Cerebellum (tissue), 4 donors: ENCODE measurements at places on chromosomes 5 and 9.

GRCh38 chr9:25284365-25284764, 393.9 kb downstream of the TUSC1 start:
- no peak for DNase-seq

- DNase-seq, result no peak
Measured at GRCh38 chr9:110997847-110998246, 40.4 kb downstream of the LPAR1 start.

- no peak for DNase-seq
Measured at GRCh38 chr9:35627575-35627974, 9.4 kb upstream of the CD72 start.

DNA sequence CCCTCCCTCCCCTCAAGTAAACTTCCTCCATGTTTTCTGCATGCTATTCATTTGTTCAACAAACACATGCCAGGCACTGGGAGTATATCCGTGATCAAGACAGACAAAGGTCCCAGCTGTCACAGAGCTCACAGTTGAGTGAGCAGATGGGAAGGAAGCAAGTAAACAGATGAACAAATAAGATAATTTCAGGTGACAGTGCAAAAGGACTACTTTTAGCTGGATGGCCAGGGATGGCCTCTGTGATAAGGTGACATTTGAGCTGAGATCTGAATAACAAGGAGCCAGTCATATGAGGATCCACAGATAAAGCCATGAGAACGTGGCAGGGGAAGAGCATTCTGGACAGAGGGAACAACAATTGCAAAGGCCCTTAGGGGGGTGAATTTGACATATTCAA, 121.7 kb upstream of the RAD23B start:
- no peak for DNase-seq

- no peak for DNase-seq
Measured at GRCh38 chr5:5560016-5560415, 137.5 kb downstream of the ICE1 start.

DNA sequence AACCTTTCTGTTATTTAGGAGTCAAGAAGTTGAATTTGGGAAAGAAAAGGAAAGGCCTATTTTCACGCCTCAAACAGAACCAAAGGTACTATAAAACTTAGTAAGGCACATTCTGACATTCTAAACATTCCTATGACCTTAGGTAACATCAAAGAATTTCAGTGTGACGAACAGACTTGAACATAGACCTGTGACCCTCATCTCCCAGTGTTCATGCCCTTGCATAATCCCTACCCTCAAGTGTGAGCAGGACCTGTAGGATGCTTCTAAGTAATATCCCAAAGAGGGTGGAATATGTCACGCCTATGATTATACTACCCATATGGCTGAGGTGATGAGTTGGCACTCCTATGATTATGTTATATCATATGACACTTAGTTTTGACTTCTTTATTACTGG, 540.9 kb downstream of the KIF4B start:
- DNase-seq, result no peak

DNA sequence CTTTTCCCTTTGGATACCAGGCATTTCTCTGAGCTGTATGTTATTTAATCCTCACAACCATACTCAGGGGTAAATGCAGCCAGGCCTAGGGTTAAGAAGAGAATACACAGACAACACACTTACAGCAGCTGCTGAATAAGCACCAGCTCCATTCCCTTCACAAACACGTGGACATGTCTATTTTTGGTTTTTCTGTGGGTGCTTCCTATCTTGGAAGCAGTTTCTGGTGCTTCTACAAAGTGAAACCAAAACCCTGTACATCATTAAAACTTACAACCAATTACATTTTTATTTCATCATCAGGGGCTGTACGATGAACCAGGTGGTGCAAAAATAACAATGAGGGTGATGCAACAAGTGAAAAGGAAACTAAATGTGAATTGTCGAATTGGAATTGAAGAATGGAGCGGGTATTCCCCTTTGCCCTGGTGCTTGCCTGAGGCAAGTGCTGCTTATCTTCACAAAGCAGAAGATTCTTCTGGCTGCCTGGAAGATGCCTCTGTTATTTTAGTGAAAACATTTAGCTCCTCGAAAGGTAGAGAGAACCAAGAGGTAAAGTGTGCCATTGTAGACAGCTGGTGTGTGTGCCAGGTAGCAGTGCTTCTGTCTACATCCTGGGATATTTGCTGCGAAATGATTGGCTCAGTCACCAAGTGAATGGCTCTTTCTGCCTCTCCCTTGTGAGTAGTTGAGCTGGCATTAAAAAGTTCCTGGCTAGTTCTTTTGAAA, 18.6 kb upstream of the IFNB1 start:
- no peak for DNase-seq

GRCh38 chr5:133391354-133392136, 220.8 kb downstream of the FSTL4 start:
- no peak for DNase-seq

- no peak for DNase-seq
Measured at GRCh38 chr9:19527663-19528062, 118.9 kb downstream of the ACER2 start.

GRCh38 chr5:165457859-165458481, 1952.6 kb downstream of the MAT2B start:
- no peak for DNase-seq

GRCh38 chr5:1021136-1021968, 12.8 kb downstream of the NKD2 start:
- no peak for DNase-seq

GRCh38 chr5:33195431-33196165, 245.2 kb upstream of the TARS1 start:
- no peak for DNase-seq

GRCh38 chr9:90099262-90099963, 494.6 kb downstream of the GADD45G start:
- DNase-seq, result no peak

DNA sequence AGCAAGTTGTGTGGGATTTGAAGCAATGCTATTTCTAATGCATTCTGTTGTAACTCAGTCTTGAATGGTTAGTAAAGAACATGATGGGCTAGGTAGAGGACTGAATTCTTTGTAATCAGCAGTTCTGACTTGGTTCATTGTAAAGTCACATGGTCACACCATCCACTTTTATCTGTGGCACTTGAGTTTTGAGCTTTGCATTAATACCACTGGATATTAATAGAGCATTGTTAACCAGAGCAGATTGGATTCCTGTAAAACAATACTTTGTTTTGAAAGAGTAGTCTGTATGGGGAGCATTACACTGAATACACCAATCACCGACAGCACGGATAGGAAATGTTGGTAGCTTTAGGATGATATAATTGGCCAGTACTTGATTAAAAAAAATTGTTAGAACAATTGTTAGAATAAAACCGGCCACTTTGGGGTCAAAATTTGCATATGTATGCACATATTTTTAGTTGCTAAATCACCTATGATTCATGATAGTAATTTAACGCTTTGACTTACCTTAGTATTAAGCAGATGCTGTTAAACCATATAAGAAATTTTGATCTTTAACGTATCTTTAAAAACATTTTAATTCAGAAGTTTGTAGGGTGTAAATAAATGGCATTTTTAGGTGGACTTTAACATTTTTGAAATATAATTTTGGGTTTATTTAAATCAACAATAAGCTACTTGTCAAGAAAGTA, 17.4 kb downstream of the SLC12A2 start:
- DNase-seq, result no peak

DNA sequence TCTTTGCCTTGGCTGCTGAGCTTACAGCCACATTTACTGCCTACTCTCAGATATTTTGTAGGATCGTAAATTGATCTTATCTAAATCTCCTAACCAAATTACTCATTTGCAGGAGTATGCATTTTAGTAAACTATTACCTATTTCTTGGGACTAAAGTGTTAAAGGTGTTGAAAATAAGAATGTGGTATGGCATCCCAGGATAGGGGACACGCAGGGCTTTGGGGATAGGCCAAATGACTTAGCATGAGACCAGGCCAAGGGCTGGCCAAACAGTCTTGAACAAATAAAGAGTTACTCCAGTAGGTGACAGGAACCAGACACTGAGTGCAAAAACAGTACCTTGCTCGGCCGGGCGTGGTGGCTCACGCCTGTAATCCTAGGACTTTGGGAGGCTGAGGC, 25.1 kb downstream of the TBC1D2 start:
- no peak for DNase-seq

DNA sequence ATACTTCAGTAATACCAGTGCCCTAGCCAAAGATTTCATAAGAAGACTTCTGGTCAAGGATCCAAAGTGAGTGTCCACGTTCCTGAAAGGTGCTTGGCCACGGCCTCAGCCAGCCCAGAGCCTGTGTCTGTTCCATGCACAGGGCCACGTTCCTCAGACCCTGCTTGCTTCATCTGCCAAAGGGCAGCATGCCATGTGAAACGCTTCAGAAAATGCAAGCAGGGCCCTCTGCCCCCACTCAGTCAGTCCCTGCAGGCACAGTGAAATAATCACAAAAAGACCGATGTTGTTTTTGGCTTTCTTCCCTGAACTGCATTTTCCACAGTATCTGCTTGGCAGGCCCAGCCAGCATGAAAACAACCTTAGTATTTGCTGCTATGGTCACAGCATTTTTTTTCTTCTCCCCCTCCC, 85.5 kb upstream of the CTSL start:
- DNase-seq, result no peak

GRCh38 chr9:109297899-109298298, 23.0 kb downstream of the EPB41L4B start:
- DNase-seq, result no peak

GRCh38 chr9:133603135-133603927, 5.9 kb downstream of the FAM163B start:
- DNase-seq, result no peak

DNA sequence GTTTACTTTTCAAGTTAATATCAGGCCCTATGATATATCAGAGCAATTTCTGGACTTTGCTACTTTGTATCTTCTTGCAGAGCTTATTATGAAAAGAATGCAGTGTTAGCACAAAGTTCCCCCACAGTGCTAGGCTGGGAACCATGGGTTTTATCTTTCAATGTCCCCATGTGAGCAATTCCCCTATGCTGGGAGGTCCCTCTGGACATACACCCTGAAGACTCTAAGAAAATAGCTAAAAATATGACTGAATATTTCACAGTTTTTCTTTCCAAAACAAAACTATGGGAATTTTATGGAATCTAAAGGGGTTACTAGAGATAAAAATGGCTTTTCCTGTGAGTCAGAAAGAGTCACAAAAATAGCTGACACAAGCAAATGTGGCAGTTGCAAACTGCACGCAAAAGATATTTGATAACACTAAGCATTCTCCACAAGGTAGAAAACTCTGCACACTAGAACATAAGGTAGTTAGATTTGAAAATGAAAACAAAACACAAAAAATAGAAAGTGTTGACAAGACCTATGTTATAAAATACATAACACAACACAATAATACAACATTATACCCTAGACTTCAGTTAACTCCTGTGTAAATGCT, 487.5 kb upstream of the GRIN3A start:
- DNase-seq, result no peak

DNA sequence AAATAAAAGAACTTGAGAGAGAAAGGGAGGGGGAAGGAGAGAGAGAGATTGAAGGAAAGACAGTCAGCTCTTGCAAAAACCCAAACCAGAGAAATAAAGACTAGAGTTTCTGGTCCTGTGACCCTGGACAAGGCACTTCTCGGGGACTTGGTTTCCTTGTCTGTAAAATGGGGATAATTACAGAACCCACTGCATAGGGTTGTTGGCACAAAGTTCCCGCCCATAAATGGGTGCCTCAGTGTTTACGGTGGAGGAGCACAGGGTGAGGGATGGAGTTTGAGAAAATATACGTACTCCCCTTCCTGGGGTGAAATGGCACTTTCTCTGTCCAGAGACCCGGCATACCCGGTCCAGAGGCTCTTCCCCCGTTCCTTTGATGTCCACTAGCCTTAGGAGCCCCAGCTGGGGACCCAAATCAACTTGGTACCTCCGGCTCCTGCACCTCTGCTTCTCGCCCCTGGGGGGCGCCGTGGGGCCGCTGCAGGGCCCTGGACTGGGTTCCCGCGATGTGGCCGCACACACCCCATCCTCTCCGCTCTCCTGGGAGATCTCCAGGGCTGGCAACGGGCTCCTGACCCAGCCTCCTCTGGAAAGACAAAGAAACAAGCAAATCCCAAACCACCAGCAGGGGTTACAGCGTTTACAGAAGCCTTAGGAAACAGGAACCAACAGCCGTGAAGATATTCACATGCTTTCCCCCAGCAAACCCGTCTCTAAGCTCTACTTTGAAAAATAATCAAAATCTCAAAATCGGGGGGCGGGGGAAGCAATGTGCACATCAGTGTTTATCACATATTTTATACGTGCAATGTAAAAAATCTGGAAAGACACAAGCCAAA, 26.3 kb downstream of the PTGES start:
- DNase-seq, result peak; percentile 66

DNA sequence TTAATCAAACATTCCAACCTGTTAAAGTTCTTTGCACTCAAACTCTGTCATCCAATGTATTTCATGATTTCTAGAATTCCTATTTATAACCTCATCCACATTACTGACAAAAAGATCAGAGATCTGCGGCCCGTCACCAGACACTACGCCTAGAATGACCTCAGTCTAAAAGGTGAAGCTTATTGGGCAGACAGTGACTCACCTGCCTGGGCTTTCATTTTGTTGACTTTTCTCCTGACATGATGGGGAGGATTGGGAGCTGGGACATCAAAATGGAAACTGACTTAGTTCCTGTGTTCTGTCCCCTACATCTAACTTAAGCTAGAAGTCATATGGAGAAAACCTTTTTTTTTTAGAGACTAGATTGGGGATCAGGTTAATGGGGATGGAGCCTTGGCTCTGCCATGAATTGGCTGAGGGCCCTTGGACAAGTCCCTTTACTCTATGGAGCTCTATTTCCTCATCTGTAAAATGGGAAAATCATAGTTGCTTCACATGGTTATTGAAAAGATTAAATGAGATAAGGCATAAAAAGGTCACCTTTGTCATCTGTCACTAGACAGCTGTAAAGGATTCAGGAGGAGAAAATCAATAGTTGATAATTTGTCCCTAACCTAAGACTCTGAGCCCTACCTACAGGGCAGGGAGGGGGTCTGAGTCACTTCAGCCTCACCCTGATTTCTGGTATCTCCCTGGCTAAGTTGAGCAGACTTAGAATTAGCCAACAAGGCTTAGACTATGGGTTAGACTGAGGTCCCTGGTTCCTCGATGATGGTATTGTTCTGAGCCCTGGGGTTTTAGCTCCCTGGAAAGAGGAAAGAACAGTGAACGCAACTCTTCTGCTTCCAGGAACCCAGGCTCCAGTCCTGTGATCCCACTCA, 224.8 kb upstream of the TBC1D2 start:
- no peak for DNase-seq
